ENCODE measurements at places on chromosomes 6 and 20.
A peak's percentile ranks its signal among the peaks of the same experiment; 100 is the strongest.

DNA sequence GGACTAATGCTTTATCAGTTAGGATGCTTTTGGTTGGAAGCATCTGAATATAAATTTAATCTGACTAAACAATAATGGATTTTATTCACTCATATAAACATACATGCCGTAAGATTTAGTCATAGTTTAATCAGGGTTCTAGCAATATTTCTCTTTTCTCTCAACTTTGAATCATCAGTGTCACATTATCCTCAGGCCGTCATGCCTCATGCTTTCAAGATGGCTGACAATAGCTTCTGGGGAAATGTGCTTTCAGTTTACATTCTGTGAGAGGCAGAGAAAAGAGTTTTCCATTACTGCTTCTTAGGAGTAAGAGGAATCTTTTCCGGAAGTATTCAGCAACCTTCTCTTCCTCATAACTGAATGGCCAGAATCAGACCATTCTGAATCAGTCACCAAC is 162.2 kb downstream of the GJA1 start:
- DNase-seq, result no peak

GRCh38 chr6:96237638-96238347 is 222.0 kb downstream of the FUT9 start:
- DNase-seq, result no peak

- no peak for DNase-seq
Measured at GRCh38 chr20:24682496-24682985, 213.1 kb downstream of the SYNDIG1 start.

GRCh38 chr6:168949981-168950857 is 303.4 kb downstream of the THBS2 start:
- DNase-seq, result no peak

DNA sequence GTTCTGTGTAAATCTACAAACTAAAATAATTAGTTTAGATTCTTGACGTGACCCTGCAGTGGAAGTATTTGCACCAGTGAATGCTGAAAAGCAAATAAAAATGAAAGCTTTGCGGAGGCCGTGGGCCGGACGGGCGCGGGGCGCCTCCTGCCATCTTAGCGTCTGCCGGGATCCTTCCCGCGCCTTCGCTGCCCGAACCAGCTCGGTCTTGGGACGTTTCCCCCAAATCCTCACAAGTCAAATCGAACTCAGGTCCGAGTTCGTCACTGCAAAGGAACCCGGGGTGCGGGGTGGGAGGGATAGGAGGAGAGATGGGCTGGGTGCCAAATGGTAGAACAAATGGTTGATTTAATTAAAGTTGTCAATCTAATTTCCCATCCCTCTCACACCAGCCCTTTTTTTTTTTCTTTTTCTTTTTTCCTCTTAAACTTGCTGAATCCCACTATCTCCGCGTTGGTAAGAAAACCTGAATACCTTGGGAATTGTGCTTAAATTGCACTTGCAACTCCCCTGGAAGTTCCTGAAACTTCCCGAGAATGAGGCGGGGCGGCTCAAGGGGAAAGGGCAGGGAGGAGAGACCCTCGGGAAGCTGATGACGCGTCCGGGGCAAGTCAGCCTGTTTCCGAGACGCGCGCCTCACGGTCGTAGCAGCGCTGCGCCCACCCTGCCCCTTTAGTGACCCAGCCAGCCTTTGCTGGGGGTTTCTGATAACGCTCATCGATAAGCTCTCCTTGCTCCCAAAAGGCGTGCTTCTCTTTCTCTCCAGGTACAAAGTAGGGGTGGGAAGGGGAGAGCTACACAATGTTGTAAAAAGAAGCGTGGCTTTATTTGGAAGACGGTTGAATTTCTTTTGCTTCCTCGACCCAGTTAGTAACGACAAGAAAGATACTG is 1.8 kb downstream of the GJA1 start:
- peak; percentile 25 for DNase-seq

- peak; percentile 81 for DNase-seq
Measured at GRCh38 chr20:12925210-12925755, 83.5 kb upstream of the SPTLC3 start.

GRCh38 chr6:3317741-3318211 is 59.0 kb downstream of the PSMG4 start:
- DNase-seq, result no peak

GRCh38 chr6:50862176-50862575 is 43.5 kb downstream of the TFAP2B start:
- no peak for DNase-seq

DNA sequence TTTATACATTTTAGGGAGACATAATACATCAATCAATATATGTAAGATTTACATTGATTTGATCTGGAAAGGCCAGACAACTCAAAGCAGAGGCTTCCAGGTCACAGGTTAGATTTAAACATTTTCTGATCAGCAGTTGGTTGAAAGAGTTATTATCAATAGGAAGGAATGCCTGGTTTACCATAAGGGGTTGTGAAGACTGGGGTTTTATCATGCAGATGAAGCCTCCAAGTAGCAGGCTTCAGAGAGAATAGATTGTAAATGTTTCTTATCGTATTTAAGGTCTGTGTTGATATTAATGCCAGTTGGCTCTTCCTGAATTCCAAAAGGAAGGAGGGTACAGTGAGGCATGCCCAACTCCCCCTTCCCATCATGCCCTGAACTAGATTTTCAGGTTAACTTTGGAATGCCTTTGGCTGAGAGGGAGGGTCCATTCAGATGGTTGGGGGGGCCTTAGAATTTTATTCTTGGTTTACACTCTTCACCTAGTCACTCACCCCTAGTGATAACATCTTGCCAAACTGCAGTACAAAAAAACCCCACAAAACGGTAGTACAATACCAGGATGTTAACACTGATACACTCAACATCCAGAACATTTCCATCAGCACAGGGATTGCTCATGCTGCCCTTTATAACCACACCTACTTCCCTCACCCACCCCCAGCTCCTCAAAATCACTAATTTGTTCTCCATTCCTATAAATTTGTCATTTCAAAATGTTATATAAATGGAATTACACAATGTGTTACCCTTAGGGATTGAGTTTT is 259.6 kb upstream of the PLN start:
- no peak for DNase-seq

- DNase-seq, result peak; percentile 7
Measured at GRCh38 chr6:120211955-120212792, 862.6 kb upstream of the MAN1A1 start.

- DNase-seq, result no peak
Measured at GRCh38 chr6:52077961-52078625, 9.3 kb downstream of the PKHD1 start.

- DNase-seq, result no peak
Measured at GRCh38 chr6:169534039-169534421, 167.8 kb downstream of the WDR27 start.

DNA sequence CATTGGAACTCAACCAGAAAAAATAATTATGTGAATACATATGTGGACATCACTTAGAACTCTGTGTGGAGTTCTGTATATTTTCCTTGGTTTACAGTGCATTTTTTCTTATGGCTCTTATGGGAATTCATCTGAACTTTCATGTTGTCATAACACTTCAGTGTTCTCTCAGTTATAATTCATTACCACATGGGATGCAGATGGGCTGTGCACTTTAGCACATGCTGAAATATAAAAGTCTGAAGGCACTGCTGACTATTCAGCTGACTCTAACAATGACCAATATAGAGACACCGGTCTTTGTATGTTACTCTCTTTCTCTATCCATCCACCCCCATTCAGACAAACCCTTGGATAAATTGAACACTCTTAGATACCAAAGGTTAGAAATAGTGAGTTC is 29.3 kb downstream of the GRIK2 start:
- no peak for DNase-seq

- DNase-seq, result peak; percentile 43
Measured at GRCh38 chr6:1792989-1793388, 183.3 kb downstream of the FOXC1 start.

DNA sequence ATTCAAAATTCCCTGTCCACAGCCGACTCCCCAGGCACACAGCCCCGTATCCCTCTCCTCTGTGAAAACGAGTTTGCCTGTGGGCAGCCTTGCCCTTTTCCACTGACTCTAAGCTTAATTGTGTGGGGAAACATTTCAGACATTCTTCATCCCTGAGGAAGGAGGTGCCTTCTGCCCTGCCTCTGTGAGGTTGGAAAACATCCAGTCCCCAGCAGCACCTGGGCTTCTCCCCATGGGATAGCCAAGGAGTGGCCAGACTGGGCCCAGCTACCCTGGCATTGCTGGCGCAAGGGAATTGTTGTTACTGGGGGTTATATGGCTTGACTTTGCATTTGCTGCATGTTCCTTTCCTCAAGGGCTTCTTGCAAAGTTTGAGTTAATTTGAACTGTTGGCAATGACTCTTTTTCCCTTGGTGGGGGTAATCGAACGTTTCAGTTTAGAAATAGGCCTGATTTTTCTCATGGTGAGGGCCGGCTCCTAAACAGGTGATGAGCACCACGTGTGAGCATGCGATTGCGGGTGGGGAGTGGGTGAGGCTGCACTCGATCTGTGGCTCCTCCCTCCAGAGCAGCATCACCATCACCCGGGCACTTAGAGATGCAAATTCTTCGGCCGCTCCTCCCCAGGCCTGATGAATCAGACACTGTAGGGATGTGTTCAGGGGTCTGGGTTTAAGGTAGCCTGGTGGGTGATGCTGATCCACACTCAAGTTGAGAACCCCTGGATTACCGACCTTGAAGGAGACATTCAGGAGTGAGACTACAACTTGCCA is 29.9 kb downstream of the GABRR2 start:
- DNase-seq, result no peak

DNA sequence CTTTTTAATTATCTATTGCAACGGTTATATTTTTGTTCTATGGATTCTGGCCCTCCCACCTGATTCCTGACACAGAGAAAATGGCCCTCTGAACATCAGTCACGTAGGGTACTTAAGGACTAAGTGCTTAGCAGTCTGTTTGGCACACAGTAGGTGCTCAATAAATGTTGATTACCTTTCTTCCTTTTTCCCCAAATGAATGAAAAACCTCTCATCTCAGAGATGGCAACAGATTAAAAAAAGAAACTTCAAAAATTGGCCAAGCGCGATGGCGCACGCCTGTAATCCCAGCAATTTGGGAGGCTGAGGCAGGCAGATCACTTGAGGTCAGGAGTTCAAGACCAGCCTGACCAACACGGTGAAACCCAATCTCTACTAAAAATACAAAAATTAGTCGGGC is 31.5 kb downstream of the ATXN1 start:
- no peak for DNase-seq

- DNase-seq, result no peak
Measured at GRCh38 chr20:64242003-64242796, 13.3 kb upstream of the PCMTD2 start.

DNA sequence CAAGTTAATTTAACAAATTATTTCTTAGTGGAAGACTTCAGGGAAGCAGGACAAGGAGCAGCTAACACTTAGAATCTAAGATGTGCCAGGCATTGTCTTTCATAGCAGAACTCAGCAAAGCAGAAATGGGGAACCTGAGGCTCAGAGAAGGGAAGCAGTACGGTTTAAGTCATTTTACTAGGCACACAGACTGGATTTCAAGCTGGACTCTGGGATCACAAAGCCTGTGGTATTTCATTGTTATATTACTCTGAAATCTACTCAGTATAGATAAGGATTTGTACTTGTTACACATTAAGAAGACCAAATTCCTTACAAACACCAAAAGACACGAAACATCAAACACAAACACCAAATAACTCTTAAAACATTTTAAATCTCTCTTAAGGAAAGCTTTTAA is 199.6 kb downstream of the ISM1 start:
- DNase-seq, result no peak

DNA sequence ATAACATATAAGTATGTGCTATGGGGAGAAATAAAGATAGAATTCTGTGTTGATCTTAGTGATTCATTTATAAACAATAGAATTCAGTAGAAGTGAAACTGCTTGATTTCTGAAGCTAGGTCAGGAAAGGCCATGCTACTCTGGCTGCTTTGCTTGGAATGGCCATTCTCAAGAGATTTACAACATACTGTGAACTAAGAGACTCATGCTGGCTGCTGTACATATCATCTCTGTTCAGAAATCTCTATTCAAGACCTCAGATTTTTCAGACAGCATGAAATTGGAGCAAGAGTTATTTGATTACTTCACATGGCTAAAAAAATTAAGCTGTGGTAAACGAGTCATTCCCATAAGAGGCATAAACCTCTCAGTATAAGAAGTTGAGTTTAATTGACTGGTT is 662.6 kb downstream of the BCKDHB start:
- DNase-seq, result no peak

DNA sequence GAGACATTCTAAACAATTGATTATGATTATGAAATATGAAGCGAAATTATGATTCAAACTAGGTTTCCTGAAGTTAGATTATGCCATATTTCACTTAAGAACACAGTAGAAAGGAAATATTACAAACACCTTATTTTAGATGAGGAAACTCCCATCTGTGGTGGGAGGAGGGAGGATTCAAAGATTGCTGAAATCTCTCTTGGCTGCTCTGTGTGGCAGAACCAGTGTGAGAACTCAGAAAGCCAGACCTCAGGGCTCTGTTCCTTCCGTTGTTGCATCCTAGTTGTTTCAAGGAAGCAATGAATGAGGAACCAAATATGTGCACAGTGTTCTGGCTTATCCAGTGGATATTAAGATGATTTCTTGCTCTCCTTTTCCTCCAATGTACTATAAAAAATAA is 2.1 kb downstream of the TAAR5 start:
- no peak for DNase-seq

DNA sequence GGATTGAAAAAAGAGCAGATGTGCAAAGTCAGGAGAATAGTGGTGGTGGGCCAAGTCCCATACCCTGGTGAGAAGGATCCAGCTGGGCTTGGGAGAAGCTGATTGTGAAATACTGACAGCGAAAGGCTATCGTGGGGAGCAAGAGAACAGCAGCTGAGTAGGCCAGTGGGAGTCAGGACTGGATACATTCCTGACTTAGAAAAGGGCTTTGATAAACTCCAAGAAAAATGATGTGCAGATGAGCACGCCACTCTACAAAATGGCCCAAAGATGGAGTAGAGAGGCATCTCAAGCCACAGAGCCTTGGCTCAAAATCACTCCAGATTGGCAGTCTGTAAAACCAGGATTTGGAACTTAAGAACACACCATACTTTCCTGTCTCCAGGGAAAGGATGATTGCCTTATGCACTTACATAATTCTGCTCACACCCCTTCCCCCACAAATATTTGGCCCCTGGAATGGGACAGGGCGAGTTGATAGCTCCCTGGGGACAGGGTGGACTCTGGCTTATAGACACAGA is 578.7 kb downstream of the MAFB start:
- DNase-seq, result no peak

DNA sequence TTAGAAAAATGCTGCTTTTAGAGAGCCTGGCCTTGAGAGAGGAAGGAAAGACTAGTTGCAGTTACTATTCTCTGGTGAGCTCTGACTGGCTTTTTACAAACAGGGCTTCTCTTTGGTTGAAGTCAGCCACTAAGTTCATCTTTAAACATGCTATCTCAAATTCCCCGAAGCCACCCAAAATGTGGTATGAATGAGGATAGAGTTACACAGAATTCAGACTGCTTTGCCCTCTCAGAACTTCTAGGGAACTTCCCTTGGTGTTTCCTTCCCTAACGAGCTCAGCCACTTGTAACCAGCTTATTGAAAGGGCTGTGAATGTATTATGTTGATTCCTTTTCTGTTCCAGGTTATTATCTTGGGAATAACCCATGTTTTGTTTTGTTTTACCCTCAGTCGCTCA is 73.5 kb downstream of the EFHC1 start:
- DNase-seq, result no peak

GRCh38 chr6:168942646-168943045 is 311.0 kb downstream of the THBS2 start:
- DNase-seq, result no peak

GRCh38 chr6:50716899-50717509 is 3.7 kb downstream of the TFAP2D start:
- no peak for DNase-seq
